Stimulated activated CD4-positive, alpha-beta T cell treated with anti-CD3 and anti-CD28 coated beads, Interleukin-12 subunit alpha, Interleukin-12 subunit beta, amount 100 ng/mL, for 4 hours (primary cell): ENCODE measurements at places on chromosomes 5 and 9.

DNA sequence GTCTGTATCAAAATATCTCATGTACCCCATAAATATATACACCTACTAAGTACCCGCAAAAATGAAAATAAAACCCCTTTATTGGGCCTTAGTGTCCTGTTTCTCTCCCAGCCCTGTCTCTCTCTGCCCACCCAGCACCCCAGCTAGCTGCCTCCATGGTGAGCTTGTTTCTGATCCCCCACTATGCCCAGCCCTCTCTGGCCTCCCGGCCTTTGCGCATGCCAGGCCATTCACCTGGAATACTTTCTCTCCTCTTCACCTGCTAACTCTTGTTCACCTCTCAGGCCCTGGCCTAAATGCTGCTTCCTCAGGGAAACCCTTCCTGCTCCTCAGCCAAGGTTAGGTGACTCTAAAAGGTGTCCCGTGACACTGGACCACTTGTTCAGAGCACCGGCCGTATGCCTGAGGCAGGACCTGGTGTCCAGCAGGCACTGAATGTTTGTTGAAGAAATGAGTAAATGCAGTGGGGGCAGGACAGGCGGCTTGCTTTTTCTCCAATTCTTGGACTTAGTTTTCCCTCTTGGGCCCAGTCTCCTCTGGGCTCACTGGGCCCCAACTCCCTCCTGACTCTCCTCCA lies 58.5 kb downstream of the PSD2 start:
- no peak for DNase-seq

DNA sequence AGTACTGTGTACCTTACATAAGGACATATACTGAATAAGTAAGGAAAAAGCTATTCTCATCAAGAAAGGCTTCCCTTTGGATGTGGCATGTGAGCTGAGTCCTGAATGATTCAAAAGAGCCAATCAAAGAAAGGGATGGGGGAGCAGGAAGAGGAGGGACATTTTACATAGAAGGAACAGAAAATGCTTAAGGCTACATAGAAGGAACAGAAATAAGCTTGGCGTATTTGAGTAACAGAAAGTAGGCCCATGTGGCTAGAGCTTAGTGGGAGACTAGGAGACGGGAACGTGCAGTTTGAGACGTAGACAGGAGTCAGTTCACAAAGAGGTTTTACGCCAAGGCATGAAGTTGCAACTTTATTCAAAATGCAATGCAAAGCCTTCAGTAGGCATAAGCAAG lies 126.3 kb downstream of the CEMIP2 start:
- DNase-seq: no peak

DNA sequence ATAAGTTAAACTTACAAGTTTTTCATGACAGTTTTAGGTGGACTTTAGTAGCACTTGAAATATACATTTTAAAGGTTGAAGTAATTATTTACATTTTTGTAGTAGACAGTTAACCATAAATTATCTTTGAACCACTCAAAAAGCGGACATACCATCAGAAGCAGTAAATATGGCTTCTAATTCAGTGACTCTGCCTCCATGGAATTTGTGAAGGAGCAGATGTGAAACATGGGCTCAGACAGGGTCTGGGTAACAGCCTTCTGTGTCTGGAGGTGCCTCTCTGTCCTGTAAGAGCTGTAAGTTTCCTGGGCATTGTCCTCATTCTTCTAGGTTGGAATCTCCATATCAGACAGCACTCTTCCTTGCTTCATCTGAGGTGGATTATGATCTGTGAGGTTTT lies 12.4 kb downstream of the RLN2 start:
- no peak for DNase-seq

DNA sequence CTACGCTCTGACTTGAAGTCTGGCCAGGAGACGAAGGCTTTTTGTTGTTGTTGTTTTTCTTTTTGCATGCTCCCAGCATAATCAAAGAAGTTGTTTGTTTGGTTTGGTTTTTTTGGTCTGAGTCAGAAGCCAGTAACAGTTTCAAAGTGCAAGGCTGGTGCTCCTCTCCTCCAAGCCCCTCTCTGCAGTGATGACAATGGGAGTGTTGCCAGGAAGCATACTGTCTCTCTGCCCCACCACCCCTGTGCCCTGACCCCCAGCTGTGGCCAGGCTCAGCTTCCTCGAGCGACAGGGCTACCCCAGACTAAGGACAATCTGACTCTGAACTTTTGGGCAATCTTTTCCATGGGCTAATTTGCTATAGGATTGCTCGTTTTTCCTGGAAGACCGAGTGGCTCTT lies 173.8 kb upstream of the PITX1 start:
- no peak for DNase-seq

DNA sequence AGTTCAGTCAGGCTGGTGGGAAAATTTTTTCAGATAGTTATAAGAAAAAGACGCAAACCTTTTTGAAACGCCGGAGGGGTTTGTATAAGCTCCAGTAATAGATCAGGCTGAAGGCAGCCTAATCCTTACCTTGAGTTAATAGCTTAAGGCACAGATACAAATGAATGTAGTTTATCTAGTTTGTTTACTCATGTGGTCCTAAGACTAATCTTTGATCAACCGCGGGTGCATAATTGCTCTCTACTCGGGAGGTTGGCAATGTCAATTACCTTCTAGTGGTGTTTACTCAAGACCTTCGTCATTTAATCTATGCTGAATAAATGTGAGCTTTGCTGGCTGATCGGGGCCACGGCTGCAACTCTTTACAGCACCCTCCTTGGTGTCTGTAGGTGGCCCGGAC lies 665 bp upstream of the INSL4 start:
- DNase-seq: no peak
